ENCODE measurements at places on chromosomes 2 and 18. TPM values are rescaled to one million over a fixed set of nuclear protein-coding genes. Genes with fewer than 3 reads are reported as not detected.
A peak's percentile ranks its signal among the peaks of the same experiment; 100 is the strongest.

DNA sequence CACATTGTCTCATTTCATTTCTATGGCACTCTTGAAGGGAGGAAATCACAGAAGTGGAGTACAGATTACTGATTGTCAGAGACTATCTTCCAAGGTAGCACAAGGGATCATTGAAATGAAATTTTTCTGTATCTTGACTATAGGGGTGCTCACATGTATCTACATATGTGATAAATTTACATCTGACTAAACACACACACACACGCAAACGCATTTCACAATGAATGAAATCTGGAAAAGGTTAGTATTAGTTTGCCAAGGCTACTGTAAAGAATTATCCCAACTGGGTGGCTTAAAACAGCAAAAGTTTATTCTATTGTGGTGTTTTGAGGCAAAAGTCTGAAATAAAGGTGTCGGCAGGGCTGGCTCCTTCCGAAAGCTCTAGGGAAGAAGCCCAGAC is 144.6 kb downstream of the SH3BP4 start:
- H3K36me3 ChIP-seq: no peaks in the 10 kb centered on the region
- no peaks in the 10 kb centered on the region for H3K4me1 ChIP-seq
- H3K4me3 ChIP-seq: no peak overlapping the region
- DNase-seq: no peak
- H3K27ac ChIP-seq: no peak overlapping the region

GRCh38 chr2:127737892-127738291 is 36.6 kb downstream of the SFT2D3 start:
- no peak for DNase-seq
- no peak overlapping the region for H3K4me3 ChIP-seq
- H3K36me3 ChIP-seq: peaks cover 34% of the 10 kb centered on the region
- H3K27ac ChIP-seq: no peak overlapping the region
- H3K4me1 ChIP-seq: peaks cover 2% of the 10 kb centered on the region

DNA sequence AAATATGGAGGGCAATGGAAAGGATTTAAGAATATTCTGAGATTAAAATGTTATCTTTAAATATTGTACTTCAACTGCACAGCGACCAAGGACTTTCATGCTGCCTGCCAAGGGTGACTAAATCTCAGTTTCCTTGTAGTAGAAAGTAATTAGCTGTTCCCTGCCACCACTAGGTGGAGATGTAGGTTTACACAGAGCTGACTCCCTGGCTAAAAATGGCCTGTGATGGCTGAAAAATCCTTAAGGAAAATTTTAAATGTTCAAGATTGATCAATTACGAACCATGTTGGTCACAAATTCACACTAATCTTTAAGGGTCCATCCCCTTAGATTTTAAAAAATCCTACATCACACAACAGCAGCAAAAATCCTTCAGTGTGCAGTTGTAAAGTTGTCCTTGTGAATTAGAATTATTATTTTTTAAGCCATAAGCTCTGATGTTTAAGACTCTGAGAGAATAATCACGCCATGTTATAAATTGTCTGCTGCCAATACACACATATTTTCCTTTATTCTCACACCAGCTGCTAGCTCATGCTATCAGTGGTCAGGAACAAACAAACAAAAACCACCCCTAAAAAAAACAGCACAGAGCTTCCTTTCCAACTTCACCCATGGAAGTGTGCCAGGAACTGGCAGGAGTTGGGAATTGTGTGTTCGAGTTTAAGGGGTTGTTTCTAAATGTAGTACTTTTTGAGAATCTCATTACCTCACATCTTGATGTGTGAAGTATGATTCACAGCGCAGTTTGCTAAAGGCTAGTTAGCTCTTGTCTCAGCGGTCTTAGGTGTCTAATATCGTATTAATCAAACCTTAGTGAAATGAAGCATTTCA is 399.8 kb downstream of the TMEM182 start:
- H3K4me3 ChIP-seq: no peak overlapping the region
- no peaks in the 10 kb centered on the region for H3K36me3 ChIP-seq
- H3K27ac ChIP-seq: no peak overlapping the region
- DNase-seq: no peak
- no peaks in the 10 kb centered on the region for H3K27me3 ChIP-seq

- H3K27ac ChIP-seq: no peak overlapping the region
- no peaks in the 10 kb centered on the region for H3K4me1 ChIP-seq
- H3K27me3 ChIP-seq: no peaks in the 10 kb centered on the region
- no peaks in the 10 kb centered on the region for H3K36me3 ChIP-seq
- no peak for DNase-seq
Measured at GRCh38 chr2:147501968-147502367, 342.9 kb upstream of the ACVR2A start.

DNA sequence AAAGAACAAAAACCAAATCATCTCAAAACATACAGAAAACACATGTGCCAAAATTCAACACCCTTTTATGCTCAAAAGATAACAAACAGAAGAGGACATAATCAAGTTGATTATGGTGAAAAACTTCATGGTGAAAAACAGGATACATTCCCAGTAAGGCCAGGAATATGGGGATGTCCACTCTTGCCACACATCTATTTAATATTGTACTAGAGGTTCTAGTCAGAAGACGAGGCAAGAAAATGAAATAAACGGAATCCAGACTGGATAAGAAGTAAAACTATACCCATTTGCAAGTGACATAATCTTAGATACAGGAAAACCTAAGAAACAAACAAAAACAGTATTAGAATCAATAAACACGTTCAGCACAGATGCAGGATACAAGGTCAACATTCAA is 40.8 kb downstream of the MAP3K2 start:
- H3K27me3 ChIP-seq: no peaks in the 10 kb centered on the region
- peaks cover 20% of the 10 kb centered on the region for H3K36me3 ChIP-seq
- no peak for DNase-seq
- H3K4me3 ChIP-seq: no peak overlapping the region
- peaks cover 82% of the 10 kb centered on the region for H3K4me1 ChIP-seq

DNA sequence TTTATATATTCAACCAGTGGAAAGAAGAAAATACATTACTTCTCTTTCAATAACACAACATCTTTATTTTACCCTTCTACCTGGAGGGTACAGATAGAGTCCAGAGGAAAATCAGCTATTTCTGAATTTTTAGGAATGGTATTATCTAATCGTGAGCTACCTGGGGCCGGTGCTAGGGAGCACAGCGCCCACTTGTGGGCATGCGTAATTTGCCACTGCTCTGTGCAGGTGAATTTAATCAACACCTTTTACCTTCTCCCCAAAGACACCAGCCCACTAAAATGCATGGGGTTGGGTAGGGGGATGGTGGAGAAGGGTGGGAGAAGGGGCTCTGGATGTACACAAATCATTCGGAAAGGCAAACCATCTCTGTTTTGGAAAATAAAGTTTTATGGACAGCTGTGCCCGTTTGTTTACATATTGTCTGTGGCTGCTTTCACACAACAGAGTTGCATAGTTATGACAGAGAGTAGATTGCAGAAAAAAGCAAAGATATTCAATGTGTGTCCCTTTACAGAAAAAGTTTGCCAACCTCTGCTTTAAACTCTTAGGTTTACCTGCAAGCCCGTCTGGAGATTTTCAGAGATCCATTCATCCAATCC is 51.5 kb upstream of the DCC start:
- H3K27ac ChIP-seq: no peak overlapping the region
- no peak overlapping the region for H3K4me3 ChIP-seq
- no peak for DNase-seq
- no peaks in the 10 kb centered on the region for H3K27me3 ChIP-seq
- H3K36me3 ChIP-seq: no peaks in the 10 kb centered on the region

DNA sequence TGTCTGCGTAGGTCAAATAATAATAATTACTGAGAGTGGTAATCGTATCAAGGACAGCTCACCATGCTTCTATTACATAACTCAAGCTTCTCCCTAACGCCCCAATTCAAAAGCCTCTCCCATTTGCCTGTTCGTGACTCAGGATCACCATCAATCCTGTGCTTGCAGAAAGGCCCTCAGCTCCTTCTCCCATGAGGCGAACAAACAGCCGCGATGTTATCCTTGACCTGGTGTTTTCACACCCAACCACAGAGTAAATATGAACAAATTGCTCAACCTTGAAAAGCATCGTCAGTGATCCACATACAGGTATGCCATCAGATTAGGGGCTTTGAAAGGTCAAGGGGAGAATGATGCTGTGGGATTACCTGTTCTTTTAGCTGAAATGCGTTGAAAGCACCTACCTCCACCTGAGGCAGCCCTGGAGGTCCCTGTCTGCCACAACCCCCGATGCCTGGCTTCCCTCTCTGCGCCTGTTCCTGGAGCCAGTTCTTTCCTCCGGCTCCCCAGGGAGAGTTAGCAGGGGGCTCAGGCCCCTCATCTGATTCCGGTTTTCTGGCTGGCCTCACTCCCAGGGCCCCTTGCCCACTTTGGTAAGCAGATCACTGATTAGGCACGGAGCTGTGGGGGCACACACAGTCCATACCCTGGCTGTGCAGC is 39.1 kb upstream of the ODC1 start:
- no peak overlapping the region for H3K4me3 ChIP-seq
- no peaks in the 10 kb centered on the region for H3K4me1 ChIP-seq
- no peak overlapping the region for H3K27ac ChIP-seq
- DNase-seq: no peak
- no peaks in the 10 kb centered on the region for H3K36me3 ChIP-seq
- H3K27me3 ChIP-seq: peaks cover 12% of the 10 kb centered on the region

DNA sequence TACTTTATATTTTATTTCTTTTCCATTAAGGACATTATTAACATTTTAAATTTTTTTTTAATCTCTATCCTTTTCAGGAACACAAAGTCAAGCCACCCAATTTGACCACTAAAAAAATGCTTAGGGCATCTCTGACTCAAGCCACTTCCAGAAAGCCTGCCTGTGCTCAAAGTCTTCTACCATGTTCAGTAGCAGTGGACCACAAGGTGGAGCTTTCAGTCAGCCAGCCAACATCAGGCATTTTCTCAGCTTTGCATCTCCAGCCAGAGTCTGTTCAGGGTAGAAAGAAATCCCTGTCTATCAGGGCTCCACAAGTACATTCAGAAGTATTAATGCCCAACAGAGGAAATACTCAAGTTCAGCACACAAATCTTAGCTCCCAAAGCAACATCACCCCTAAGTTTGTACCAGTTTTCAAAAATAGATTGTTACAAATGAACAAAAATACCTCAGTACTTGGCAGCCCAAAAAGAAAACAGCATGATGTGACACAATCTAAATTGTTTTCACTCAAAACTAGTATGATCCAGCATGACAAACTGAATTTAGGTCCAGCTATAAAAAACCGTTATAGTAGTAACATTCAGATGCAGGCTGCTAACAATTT is 37.6 kb downstream of the C18orf63 start:
- H3K36me3 ChIP-seq: no peaks in the 10 kb centered on the region
- H3K4me1 ChIP-seq: peaks cover 13% of the 10 kb centered on the region
- DNase-seq: no peak
- no peaks in the 10 kb centered on the region for H3K27me3 ChIP-seq

GRCh38 chr2:157149270-157149669 is 108.2 kb upstream of the GALNT5 start:
- no peak overlapping the region for H3K27ac ChIP-seq
- H3K27me3 ChIP-seq: no peaks in the 10 kb centered on the region
- no peaks in the 10 kb centered on the region for H3K4me1 ChIP-seq
- H3K36me3 ChIP-seq: no peaks in the 10 kb centered on the region
- no peak for DNase-seq

DNA sequence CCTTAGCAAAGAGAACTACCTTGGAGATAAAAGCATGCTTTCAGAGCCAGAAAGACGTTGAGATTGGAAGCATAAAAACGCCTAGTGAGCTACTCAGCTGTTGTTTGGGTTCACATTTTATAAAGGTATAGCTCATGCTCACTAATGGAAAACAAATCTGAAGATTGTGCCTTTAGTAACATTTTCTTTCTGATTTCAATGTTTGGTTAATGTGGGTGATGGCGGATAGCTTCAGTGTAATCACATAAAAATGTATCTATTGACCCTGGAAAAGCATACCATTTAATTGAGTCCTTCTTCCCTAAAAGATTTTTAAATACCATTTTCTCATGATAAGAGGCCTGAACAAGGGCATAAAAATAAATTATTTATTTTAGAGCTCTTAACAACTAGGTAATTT is 73.4 kb downstream of the DTNA start:
- no peaks in the 10 kb centered on the region for H3K36me3 ChIP-seq
- peaks cover 5% of the 10 kb centered on the region for H3K27me3 ChIP-seq
- no peak for DNase-seq
- H3K4me1 ChIP-seq: no peaks in the 10 kb centered on the region
- no peak overlapping the region for H3K4me3 ChIP-seq
- H3K27ac ChIP-seq: no peak overlapping the region

DNA sequence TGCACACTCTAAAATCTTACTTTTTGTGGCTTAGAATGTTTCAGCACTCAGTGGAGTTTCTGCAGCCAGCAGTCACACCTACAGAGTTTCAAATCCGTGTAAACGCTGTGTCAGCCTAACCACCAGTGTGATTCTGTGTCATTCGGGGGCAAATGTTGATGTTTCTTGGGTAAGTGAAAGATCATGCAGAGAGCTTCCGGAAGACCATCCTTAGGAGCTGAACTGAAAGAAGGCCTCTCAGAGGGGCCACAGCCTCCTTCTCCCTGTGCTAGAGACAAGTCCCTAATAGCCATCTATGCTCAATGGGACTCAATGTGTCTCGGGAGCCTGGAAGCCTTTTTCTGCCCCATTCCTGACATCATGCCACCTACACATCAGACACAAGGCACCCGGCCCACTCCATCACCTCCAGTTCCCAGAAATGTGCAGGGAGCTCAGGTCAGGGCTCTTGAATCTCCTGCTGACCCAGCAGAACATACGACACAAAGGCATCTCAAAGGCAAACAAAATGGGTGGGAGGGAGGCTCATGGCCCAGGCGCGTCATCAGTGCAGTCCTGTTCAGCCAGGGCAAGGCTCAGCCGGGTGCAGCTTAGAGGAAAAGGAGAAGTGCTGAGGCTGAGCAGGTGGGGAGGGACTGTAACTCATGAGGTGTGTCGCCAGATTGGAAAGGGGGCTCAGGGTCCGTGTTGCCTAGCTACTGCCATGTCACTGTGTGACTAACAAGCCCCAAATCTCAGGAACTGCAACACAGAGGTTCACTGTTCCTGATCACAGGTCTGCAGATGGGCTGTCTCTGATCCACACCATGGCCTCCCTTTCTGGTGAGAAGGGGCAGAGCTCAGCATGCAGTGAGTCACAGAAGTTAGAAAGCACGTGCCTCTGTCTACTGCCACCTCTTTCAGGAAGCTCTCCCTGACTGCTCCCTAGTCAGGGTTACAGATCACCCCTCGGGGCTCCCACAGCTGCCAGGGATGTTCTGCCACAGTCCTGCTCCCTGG is 82.0 kb downstream of the SMAD7 start:
- H3K36me3 ChIP-seq: no peaks in the 10 kb centered on the region
- no peaks in the 10 kb centered on the region for H3K27me3 ChIP-seq
- peak; percentile 44 for DNase-seq
- H3K4me3 ChIP-seq: peak overlapping the region; percentile 13
- peaks cover 17% of the 10 kb centered on the region for H3K4me1 ChIP-seq

SLC4A3 gene
- not detected for total RNA-seq

HOXD10 gene
- not detected for total RNA-seq

CXCR1 gene
- not detected for total RNA-seq

NCKAP5 gene
- total RNA-seq: not detected

CAVIN2 gene
- not detected for total RNA-seq

PPM1B gene
- 51.6 TPM for total RNA-seq

DLGAP1 gene
- total RNA-seq: 0.10 TPM

ZNF521 gene
- 0.16 TPM for total RNA-seq

NTSR2 gene
- total RNA-seq: not detected

OR6B2 gene
- not detected for total RNA-seq
